ENCODE measurements at places on chromosomes 16 and 17. TPM values are rescaled to one million over a fixed set of nuclear protein-coding genes. Genes with fewer than 3 reads are reported as not detected.

Gene CCL1
- total RNA-seq, result not detected

- no peak overlapping the region for H3K27ac ChIP-seq
- no peaks in the 10 kb centered on the region for H3K36me3 ChIP-seq
- no peak for DNase-seq
- no peak overlapping the region for H3K4me3 ChIP-seq
- peaks cover 14% of the 10 kb centered on the region for H3K27me3 ChIP-seq
These were observed 33.3 kb upstream of the ANKFN1 start for GRCh38 chr17:56119936-56120335.

DNA sequence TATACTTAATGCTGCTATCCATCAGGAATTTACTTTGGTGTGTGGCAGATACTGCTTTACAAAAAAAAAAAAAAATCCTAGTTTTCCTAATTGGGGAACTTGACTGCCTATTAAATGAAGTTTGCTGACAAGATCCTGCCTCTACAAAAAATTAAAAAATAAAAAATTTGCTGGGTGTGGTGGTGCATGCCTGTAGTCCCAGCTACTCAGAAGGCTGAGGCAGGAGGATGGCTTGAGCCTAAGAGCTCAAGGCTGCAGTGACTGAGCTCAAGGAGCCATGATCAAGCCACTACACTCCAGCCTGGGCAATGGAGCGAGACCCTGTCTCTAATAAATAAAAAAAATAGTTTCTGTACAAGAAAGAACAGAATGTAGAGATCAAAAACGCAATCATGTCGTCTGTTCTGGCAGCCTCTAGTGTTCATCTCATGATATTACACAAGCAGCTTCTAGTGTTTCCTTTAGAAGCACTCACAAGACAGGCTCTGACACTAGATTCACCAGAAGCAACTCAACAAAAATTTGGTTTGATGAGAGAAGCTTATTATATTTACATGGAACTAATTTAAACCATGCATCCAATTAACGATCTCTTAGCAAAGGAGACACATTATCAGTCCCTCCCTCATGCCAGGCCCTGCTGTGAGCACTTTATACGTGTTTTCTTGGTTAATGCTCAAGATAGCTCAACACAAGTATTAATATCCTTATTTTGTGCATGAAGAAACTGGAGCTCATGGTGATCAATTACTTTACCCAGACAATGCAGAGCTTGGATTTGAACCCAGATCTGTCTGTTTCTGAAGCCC, 6.8 kb upstream of the KRTAP17-1 start:
- no peak overlapping the region for H3K4me3 ChIP-seq
- H3K36me3 ChIP-seq, result no peaks in the 10 kb centered on the region
- peaks cover 21% of the 10 kb centered on the region for H3K27me3 ChIP-seq

DNA sequence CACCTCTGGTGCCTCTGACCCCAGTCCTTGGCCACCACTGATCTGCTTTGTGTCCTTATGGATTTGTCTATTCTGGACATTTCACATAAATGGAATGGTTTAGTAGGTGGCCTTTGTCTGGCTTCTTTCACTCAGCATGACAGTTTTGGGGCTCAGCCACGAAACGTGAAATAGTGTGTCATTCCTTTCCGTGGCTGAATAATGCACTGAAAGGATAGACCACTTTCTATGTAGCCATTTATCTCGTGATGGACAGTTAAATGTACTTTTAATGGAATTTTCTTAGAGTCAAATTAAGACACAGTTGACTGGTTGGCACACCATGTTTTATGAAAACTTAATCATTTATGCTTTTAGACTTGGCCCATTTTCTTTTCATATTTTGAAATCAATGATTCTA, 57.4 kb downstream of the LITAF start:
- H3K36me3 ChIP-seq, result no peaks in the 10 kb centered on the region
- no peak overlapping the region for H3K27ac ChIP-seq
- H3K4me1 ChIP-seq, result peaks cover 4% of the 10 kb centered on the region
- no peak overlapping the region for H3K4me3 ChIP-seq
- H3K27me3 ChIP-seq, result peaks cover 44% of the 10 kb centered on the region

DNA sequence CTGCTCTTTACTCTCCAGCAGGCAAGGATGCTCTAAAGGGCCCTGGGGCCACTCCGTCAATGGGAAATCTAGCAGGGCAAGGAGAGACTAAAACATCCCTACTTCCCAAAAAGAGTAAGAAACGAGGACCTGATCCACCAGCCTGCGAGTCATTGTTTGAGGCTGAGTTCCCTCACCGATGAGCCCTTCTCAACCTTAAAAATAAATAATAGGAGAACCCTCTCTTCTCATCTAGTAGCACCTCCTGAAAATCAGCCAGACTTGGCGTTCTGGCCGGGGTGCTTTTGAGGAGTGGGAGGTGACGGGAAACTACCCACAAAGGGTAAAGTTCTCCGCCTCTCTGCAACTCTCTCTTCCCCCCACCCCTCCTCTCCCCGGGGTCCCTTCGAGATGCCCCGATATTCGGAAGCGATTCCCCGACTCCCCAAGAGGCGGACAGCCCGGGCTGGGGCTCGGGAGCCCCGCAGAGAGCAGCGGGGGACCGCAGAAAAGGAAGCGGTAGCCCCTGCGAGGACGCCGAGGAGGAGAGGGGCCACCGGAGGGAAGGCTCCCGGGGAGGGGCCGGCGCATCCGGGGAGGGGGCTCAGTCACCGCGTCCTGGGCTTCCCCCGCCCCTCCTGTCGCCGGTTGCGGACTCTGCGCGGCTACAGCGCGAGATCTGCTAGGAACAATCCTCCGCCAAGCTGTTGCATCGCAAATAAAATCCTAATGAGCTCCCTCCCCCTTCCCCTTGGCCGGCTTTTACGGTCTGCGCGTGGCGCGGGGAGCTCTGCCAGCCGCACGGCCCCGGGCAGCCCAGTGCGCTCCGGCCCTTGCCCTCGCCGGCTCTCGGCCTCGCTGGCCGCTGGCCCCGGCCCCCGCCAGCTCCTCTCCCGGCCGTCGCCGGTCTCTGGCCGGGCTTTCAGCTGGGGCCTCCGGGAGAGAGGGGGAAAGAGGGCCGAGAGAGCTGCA, 1.3 kb downstream of the HOXB9 start:
- peaks cover 24% of the 10 kb centered on the region for H3K4me1 ChIP-seq
- peak overlapping the region; percentile 58 for H3K4me3 ChIP-seq
- no peaks in the 10 kb centered on the region for H3K36me3 ChIP-seq
- peaks cover 100% of the 10 kb centered on the region for H3K27me3 ChIP-seq

- no peak overlapping the region for H3K4me3 ChIP-seq
- H3K4me1 ChIP-seq, result peaks cover 18% of the 10 kb centered on the region
- H3K36me3 ChIP-seq, result no peaks in the 10 kb centered on the region
- H3K27me3 ChIP-seq, result peaks cover 11% of the 10 kb centered on the region
These were observed 33.1 kb downstream of the ARL4D start for GRCh38 chr17:43431714-43432523.

GRCh38 chr16:89054261-89054661, 39.4 kb upstream of the ACSF3 start:
- H3K27ac ChIP-seq, result no peak overlapping the region
- no peaks in the 10 kb centered on the region for H3K36me3 ChIP-seq
- no peak overlapping the region for H3K4me3 ChIP-seq
- H3K4me1 ChIP-seq, result no peaks in the 10 kb centered on the region

GRCh38 chr16:19153876-19154275, 14.2 kb upstream of the SYT17 start:
- no peak overlapping the region for H3K27ac ChIP-seq
- no peaks in the 10 kb centered on the region for H3K36me3 ChIP-seq
- H3K27me3 ChIP-seq, result no peaks in the 10 kb centered on the region
- no peaks in the 10 kb centered on the region for H3K4me1 ChIP-seq
- no peak for DNase-seq

GRCh38 chr17:7167832-7168231, 11.3 kb downstream of the ASGR1 start:
- H3K4me3 ChIP-seq, result no peak overlapping the region
- H3K4me1 ChIP-seq, result no peaks in the 10 kb centered on the region
- peaks cover 24% of the 10 kb centered on the region for H3K27me3 ChIP-seq
- H3K36me3 ChIP-seq, result no peaks in the 10 kb centered on the region

GRCh38 chr16:56679818-56680217, 2.5 kb upstream of the MT1X start:
- H3K4me1 ChIP-seq, result peaks cover 67% of the 10 kb centered on the region
- no peaks in the 10 kb centered on the region for H3K36me3 ChIP-seq
- H3K27ac ChIP-seq, result peak overlapping the region; percentile 94

Gene C1QTNF8
- not detected for total RNA-seq

Gene PPP1R1B
- total RNA-seq, result 0.36 TPM

- H3K4me3 ChIP-seq, result no peak overlapping the region
- no peak for DNase-seq
- no peaks in the 10 kb centered on the region for H3K4me1 ChIP-seq
- H3K27ac ChIP-seq, result no peak overlapping the region
- H3K27me3 ChIP-seq, result no peaks in the 10 kb centered on the region
These were observed 195.8 kb downstream of the KCNJ2 start for GRCh38 chr17:70365091-70365583.

GRCh38 chr17:51700011-51700760, 439.8 kb downstream of the UTP18 start:
- no peaks in the 10 kb centered on the region for H3K36me3 ChIP-seq
- no peaks in the 10 kb centered on the region for H3K27me3 ChIP-seq
- no peak for DNase-seq

DNA sequence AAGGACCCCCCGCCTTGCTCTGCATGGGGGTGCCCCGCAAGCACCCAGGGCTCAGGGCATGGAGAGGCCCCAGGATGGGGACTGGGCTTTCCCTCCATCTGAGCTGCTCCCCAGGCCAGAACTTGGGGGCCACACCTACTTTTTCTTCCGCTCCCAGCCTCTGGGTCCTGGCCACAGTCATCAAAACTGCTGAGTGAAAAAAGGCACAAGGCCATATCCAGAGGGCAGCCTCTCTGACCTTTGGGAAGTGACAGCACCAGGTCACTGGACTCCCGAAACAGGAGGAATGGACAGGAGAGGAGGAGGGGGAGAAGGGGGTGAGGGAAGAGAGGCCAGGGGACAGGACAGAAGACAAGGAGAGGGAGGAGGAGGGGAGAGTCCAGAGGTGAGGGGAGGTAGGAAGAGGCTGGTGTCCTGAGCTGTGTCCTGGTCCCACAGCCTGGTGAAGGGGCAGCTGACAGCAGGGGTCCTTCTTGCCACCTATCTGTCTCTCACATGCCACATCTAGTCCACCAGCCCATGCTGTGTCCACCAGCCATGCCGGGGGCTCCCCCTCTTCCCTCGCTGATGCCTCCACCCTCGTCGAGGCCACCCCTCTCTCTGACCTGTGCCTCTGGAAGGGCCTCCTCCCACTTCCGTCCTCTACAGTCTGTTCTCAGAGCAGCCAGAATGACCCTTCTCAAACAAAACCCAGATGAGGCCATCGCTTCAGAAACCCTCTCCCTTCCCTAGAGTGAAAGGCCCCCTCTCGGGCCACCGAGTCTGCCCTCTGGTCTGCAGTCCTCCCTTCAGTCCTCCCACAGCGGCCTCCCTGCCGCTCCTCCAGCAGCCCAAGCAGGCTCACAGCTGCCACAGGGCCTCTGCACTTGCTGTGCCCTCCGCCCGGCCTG, 73.9 kb upstream of the TOB1 start:
- no peak overlapping the region for H3K4me3 ChIP-seq
- H3K4me1 ChIP-seq, result peaks cover 38% of the 10 kb centered on the region
- H3K36me3 ChIP-seq, result no peaks in the 10 kb centered on the region
- DNase-seq, result no peak

GRCh38 chr16:84635702-84636101, 12.6 kb upstream of the KLHL36 start:
- no peak overlapping the region for H3K27ac ChIP-seq
- H3K36me3 ChIP-seq, result no peaks in the 10 kb centered on the region
- H3K27me3 ChIP-seq, result no peaks in the 10 kb centered on the region
- H3K4me1 ChIP-seq, result peaks cover 24% of the 10 kb centered on the region
- no peak overlapping the region for H3K4me3 ChIP-seq
